ENCODE measurements at places on chromosomes 13 and 19.

DNA sequence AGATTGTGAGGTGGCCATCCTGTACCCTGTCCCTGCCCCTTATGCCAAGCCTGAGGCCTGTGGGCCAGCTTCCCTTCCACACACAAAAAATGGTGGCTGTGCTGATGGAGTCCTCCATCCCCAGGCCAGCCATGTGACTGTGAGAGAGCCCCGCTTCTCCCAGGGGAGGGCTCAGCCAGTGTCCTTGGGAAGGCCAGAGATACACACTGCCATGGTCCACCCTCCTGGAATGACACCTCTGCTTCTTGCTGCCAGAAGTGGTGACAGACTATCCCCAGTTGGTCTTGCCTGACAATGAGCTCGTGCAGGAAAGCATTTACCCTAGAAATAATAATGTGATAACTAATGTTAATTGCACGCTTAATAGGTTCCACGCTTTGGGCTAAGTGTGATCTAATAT, 38.0 kb downstream of the FAM124A start:
- DNase-seq, result no peak

DNA sequence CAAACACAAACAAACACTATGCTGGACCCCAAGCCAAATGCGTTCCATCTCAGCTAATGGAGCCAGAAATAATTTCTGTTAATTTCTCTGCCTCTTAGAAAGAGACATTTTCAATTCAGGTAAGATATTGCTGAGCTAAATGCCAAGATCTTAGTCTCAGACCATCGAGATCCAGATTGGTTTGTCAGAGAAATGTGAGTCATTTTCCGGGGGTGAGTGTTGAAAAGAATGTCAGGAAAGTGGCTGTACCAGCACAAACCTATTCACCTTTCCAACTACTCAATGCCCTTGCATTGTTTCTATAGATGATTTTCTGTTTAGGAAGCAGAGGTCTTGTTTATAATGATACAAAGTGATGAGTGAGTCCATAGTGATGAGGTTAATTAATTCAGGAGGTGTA, 266.8 kb upstream of the TSHZ3 start:
- no peak for DNase-seq

GRCh38 chr13:61415749-61416148, at the start of gene PCDH20:
Gene PCDH20, minus strand, starts transcription at chr13:61415849. Its CDS starts 691 bp downstream, at chr13:61415158.
- DNase-seq, result no peak

DNA sequence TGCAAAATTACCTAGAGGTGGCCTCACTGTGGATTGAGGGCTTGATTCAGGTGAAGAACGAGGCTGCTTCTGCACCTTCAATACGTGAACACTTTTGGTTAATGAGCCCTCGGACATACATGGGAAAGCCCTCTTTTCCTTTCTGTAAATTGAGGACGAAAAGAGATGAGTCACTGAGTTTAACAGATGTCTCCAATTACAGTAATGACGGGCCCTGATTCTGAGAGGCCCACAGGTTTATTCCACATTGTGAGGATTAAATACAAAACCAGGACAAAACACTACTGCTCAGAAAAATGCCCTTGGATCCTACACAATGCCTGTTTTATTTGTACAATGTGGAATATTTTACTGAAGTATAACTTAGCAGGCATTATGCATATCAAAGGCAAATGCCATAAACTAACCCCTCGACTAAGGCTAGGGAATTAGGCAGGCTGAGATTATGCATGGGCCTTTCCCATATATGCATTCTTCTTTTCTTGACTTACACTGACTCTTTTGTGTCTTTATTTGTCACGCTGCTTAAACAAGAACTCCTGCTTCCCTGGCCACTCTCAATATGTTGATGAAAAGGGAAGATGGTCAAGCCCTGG, 819.9 kb downstream of the OLFM4 start:
- no peak for DNase-seq

DNA sequence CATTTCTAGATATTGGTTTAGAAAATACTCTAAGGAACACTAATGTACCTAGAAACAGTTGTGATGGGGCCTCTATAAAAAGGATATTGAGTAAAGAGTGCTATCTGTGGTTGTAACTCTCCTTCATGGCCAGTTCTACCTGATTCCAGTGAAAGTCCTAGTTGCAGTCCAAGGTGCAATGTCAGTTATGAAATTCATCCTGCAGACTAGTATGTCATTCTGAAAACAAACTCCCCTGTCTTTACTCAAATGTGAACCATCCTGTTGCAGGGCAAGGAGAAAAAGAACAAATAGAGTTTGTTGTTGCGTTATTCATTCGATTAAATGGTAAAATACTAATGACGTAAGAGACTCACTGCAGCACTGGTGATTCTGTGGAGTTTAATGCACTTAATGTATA, 18.3 kb upstream of the N4BP2L1 start:
- DNase-seq, result no peak

GRCh38 chr19:34172661-34173192, 423 bp downstream of the LSM14A start:
- no peak for DNase-seq

DNA sequence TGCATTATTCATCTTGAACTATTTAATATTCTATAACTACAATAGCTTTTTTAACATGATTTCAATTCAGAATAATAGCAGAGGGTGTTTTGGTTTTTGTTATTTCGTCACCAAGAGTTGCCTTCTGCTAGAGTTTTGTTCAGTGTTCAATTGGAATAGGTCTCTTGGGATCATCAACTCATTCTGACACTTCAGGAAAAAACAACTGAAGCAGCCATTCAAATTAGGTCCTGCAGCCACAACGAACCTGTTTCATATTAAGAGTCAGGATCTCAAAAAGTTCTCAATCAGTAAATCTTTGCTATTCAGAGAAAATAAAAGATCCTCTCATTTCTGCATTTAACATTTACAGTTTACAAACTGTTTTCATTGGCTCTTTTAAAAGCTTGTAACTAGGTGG, 2.4 kb upstream of the CHAMP1 start:
- no peak for DNase-seq

GRCh38 chr13:29936051-29936813, 85.8 kb upstream of the UBL3 start:
- no peak for DNase-seq

- DNase-seq, result no peak
These were observed 1487.0 kb upstream of the SLC10A2 start for GRCh38 chr13:104553186-104553585.

DNA sequence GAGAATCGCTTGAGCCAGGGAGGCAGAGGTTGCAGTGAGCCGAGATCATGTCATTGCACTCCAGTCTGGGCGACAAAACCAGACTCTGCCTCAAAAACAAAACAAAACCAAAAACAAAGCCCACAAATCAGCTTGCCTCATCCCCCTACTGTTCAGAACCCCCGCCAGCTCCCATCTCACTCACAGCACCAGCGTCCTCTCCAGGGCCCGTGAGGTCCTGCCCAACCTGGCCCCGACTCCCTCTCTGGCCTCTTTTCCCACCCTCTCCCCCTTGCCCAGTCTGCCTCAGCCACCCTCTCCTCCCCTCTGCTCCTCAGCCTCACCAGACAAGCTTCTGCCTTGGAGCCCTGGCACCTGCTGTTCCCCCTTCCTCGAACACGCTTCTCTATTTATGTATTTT, 3.8 kb downstream of the SLC8A2 start:
- DNase-seq, result no peak

GRCh38 chr13:61362522-61362921, 53.1 kb downstream of the PCDH20 start:
- DNase-seq, result no peak
